D341Med (cell line): ENCODE measurements at places on chromosomes 6 and 20.

- peak; percentile 83 for DNase-seq
Measured at GRCh38 chr20:59598625-59599310, 5.6 kb upstream of the PHACTR3 start.

DNA sequence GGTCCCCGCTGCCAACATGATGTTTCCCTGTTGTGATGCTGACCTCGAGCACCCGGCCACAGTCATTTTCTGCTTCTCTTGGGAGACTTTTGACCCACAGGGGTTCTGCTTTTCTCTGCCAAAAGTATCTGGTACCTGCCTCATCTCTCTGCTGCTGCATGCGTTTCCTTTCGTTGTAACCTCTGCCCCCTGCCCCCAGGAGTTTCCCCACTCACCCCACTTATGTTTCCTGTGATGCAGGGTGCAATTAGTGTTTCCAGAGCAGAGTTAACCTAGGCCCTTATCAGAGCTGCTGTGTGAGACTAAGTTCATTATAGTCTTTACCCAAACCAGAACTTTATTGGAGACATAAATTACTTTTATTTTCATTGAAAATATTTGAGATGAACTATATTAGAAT, 65.2 kb upstream of the EDN3 start:
- DNase-seq, result no peak

- no peak for DNase-seq
Measured at GRCh38 chr20:5131502-5131901, 4.7 kb downstream of the CDS2 start.

- peak; percentile 90 for DNase-seq
Measured at GRCh38 chr6:107489636-107490565, at the start of gene SOBP. Gene SOBP, plus strand, starts transcription at chr6:107490117. Its CDS starts 500 bp downstream, at chr6:107490617.

- DNase-seq, result no peak
Measured at GRCh38 chr6:10463491-10464481, 48.9 kb upstream of the TFAP2A start.

GRCh38 chr6:151069641-151070040, 170.1 kb upstream of the AKAP12 start:
- DNase-seq, result no peak

- no peak for DNase-seq
Measured at GRCh38 chr20:34377072-34377847, 14.2 kb downstream of the ITCH start.

- DNase-seq, result no peak
Measured at GRCh38 chr6:14121936-14122344, 4.4 kb downstream of the CD83 start.

GRCh38 chr6:69012211-69012610, 377.1 kb downstream of the ADGRB3 start:
- no peak for DNase-seq

GRCh38 chr20:513429-513828, 30.2 kb downstream of the CSNK2A1 start:
- no peak for DNase-seq

DNA sequence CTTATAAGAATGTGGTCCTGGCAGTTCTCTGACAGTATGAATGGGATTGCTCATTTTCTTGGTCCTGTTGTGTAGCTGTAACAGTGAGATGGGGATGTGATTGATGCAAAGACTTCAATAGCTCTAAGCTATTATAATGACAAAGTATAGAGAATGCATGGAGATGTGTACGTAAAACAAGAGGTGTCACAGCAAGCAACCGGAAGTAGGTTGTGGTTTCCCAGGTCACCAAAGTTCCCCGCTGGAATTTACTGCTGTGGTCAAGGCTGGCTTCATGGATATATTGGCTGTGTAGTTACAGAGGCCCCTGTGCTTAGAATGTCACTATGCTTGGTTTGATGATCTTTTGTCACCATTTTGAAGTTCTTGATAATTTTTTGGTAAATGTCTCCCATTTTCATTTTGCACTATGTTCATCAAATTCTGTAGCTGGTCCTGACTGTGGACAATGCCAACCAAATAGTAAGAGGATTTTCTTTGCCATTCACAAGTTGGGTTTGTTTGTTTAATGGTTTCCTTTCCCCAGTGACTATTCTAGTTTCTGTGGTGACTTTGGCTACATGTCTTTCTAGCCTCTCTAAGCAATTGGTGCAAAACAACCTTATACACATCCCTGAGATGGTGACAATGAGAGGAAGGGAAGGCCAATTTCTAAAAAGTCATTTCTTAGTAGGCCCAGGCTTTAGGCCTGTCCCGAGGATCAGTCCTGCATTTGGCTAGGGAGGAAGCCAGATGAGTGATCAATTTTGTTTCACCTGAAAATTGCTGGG, 10.5 kb downstream of the DNAH8 start:
- DNase-seq, result no peak

GRCh38 chr20:58706975-58707681, 14.5 kb downstream of the NPEPL1 start:
- peak; percentile 29 for DNase-seq

DNA sequence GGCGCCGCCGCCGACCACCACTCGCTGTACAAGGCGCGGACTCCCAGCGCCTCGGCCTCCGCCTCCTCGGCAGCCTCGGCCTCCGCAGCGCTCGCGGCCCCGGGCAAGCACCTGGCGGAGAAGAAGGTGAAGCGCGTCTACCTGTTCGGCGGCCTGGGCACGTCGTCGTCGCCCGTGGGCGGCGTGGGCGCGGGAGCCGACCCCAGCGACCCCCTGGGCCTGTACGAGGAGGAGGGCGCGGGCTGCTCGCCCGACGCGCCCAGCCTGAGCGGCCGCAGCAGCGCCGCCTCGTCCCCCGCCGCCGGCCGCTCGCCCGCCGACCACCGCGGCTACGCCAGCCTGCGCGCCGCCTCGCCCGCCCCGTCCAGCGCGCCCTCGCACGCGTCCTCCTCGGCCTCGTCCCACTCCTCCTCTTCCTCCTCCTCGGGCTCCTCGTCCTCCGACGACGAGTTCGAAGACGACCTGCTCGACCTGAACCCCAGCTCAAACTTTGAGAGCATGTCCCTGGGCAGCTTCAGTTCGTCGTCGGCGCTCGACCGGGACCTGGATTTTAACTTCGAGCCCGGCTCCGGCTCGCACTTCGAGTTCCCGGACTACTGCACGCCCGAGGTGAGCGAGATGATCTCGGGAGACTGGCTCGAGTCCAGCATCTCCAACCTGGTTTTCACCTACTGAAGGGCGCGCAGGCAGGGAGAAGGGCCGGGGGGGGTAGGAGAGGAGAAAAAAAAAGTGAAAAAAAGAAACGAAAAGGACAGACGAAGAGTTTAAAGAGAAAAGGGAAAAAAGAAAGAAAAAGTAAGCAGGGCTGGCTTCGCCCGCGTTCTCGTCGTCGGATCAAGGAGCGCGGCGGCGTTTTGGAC, 2.0 kb downstream of the SOX4 start:
- DNase-seq, result peak; percentile 52

GRCh38 chr20:32706486-32706885, 32.7 kb upstream of the C20orf203 start:
- DNase-seq, result no peak

DNA sequence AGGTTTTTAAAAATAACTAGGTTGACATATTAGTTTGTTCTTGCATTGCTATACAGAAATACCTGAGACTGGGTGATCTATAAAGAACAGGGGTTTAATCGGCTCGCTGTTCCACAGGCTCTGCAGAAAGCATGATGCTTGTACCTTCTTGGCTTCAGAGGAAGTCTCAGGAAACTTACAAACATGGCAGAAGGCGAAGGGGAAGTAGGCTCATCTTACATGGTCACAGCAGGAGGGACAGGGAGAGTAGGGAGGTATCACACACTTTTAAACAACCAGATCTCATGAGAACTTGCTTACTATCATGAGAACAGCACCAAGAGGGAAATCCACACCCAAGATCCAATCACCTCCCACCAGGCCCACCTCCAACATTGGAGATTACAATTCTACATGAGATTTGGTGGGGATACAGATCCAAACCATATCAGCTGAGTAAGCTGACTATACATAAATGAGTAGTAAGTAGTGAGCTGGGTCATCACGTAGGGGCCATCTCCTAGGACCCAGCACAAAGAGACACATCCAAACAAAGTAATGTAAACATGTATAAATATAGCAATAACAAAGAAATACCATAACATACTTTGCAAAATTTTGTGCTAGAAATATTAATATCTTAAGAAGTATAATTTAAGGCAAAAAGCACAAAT, 31.4 kb upstream of the SIRPG start:
- no peak for DNase-seq

DNA sequence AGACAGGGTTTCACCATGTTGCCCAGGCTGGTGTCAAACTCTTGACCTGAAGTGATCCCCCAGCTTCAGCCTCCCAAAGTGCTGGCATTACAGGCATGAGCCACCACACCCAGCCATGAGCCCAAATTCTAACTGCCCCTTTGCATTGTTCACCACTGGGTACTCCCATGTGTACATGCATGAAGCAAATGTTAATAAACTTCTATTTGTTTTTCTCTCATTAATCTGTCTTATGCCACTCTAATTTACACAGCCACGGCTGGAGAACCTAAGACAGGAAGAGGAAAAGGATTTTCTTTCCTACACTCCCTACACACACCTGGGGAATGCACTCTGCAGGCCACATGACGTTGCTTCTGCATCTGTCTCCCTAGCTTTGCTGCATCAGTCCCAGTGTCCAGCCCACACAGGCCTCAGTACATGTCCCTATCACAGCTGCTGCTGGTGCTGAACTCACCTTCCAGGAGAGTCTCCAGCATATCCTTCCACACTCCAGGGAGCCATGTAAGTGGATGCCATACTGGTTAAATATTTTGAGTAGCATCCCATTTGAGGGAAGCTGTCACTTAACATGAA, 13.3 kb downstream of the OR2H2 start:
- no peak for DNase-seq

DNA sequence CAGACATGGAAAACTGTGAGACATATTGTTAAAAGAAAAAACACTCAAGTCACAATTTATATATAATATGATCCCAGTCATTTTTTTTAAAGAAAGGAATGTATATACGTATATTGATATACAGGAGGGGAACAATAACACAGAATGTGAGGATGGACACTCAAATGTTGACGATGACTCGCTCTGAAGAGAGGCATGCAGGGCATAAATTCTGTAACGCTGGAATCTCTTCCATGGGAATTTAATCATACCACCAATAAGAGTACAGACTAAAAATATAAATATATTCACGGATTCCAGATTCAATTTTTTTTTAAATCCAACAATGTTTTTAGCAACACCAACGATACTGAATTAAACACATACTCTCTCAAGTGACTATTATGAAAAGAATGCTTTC, 106.9 kb upstream of the CCDC28A start:
- no peak for DNase-seq

DNA sequence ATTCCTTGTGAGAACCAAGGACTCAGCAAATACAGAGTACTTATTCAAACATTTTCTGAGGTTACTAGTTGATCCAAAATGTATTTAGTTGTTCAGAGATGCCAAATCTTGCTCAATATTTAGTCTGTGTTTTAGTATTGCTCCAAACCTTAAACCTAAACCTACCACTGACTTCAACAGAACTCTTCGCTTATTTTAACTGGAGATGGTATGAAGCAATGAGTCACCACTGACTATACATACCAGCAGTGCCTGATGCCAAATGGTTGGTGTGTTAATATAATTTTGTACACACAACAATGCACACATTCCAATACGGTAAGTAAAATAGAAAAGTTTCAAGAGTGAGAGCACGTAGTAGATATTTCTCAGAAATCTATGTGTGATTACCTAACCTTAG, 1.9 kb upstream of the SPTLC3 start:
- DNase-seq, result no peak

GRCh38 chr20:12053353-12053752, 135.7 kb downstream of the BTBD3 start:
- DNase-seq, result no peak

DNA sequence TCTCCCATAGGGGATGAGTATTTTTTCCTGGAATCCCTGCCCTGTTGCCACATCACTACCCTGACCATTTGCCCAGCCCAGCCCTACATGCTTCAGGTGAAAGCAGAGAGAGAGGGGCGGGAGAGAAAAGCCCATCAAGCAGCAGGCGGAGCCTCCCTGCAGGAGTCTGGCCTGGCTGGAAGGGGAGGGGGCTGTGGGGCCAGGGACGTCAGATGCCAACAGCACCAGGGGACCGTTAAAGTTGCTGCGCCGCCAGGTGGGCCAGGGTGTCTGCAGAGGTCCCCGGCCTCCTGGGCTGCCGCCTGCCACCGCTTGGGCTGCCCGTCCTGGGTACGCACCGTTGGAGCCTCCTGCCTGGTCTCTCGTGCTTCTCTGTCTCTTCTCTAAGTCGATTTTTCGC, 757 bp upstream of the R3HDML start:
- DNase-seq, result no peak

- peak; percentile 51 for DNase-seq
Measured at GRCh38 chr6:129370268-129370916, 339.6 kb downstream of the ARHGAP18 start.

DNA sequence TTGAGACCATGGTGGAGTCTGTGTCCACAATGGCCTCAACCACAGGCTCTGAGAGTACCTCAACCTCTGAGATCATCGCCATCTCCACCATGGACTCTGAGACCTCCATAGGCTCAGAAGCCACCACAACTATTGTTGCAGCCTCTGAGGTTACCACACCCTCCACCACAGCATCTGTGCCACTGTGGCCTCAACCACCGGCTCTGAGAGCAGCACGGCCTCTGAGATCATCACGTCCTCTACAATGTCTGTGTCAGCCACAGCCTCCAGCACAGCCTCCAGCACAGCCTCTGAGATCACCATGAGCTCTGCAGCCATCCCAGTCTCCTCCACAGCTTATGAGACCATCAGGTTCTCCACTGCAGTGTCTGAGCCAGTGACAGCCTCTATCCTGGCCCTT, 19.4 kb upstream of the MUC21 start:
- no peak for DNase-seq

DNA sequence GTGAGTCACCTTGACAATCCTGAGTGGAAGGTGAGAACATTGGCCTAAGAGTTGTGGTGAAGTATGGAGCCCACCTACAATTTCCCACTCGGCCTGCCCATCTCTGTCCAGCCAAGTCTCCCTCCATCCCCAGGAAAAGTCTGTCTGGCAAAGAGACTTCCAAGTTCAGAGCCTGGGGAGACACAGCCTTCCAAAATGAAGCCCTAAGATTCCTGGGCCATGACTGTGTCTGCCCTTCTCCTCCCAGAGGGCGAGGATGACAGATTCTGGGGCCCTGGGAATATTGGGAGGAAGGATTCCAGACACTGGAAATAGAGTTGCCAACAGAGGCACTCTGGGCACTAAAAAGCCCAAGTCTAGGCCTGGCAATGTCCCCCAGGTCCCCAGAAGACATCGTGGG, 176.8 kb downstream of the NFATC2 start:
- no peak for DNase-seq

DNA sequence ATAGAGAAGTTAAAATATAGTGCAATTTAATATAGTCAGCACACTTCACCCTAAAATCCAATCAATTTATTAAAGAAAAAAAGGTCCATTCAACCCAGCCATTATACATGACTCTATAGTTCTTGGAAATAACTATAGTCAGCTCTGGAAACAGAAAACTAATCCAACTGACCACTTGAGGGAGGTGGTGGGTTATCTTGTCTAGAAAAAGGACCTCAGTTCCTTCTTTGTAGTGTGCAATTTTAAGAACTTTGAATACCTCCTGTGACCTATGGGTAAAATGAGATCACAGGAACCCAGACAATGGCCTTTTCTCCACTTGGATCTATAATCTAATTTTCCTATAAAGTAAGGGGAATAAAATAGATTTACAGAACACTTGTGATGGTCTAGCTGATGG, 163.6 kb upstream of the CENPW start:
- no peak for DNase-seq
